Thoracic aorta (tissue), 2 donors: ENCODE measurements at places on chromosomes 3 and 15. TPM values are rescaled to one million over a fixed set of nuclear protein-coding genes. Genes with fewer than 3 reads are reported as not detected.

EBLN2 gene
- total RNA-seq, result 4.7 TPM

SCAANT1 gene
- total RNA-seq, result not detected

CPN2 gene
- total RNA-seq, result not detected

GRCh38 chr15:94722024-94722636 lies 490.8 kb downstream of the MCTP2 start:
- DNase-seq, result no peak

DNA sequence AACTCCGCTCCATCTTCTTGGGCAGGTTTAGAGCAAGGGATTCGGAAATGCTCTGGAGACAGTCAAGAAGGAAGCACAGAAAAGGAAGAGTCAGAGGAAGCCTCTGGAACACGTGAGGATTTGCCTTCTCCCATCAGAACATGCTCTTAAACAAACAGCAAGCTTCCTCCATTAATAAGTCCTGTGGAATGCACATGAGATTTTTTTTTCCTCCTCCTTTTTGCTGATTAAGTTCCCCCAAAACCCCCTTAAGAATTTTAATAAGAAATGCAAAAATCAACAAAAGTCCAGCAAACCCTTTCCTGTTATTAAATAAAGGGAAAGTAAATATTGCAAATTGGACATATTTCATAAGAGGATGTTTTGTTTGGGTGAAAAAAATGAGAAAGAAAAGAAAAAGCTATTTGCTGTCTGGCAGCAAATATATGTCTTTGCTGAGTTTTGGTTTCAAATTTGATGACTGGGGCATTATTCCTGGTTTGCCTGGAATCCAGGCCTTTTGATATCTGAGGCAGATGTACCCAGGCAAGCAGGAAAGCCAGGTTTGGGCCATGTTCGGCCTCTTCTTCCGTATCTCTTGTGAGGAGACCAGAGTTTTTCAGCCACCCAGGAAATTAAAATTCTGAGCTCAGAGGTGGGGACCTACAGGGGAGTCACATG lies 7.9 kb upstream of the TSEN2 start:
- DNase-seq, result no peak

- no peak for DNase-seq
These were observed 54.4 kb downstream of the NUP210 start for GRCh38 chr3:13365390-13366379.

- no peak for DNase-seq
These were observed 49.4 kb upstream of the FLNB start for GRCh38 chr3:57958642-57959422.

DNA sequence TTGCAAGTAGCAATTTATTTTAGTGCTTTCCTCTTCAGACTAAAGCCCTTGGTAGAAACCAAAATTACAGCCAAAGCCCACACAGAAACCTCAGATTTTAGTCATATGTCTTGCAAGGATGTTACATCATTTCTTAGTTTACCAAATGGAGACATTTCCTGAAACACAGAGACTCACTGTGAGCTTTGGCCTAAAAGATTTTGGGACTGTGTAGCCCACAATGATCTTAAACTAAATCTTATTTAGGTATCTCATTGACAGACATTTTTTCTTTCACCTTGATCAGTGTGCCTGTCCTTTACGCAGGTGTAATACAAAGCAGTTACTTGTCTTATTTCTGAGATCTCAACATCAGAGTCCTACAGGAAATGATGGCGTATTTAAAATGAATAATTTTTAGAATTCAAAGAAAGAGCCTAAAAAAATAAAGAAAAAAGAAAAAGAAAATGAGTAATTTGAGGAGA lies 27.8 kb upstream of the AP4E1 start:
- no peak for DNase-seq

GRCh38 chr15:65298731-65299130 lies 2.9 kb downstream of the RNU5A-1 start:
- no peak for DNase-seq
